ENCODE measurements at places on chromosomes 7 and 10. TPM values are rescaled to one million over a fixed set of nuclear protein-coding genes. Genes with fewer than 3 reads are reported as not detected.

The NXPH1 gene
- 0.10 TPM for polyA plus RNA-seq

The OR2A12 gene
- not detected for polyA plus RNA-seq

The PPP3CB gene
- polyA plus RNA-seq, result 182 TPM

The HECW1 gene
- polyA plus RNA-seq, result 0.21 TPM

The FAM221A gene
- polyA plus RNA-seq, result 2.2 TPM

The CNPY1 gene
- not detected for polyA plus RNA-seq

The CLIP2 gene
- polyA plus RNA-seq, result 19.3 TPM

The ACSM6 gene
- polyA plus RNA-seq, result not detected
